ENCODE measurements at places on chromosomes 3 and 15.

GRCh38 chr15:72554471-72555425, 80.6 kb downstream of the ARIH1 start:
- H3K27ac ChIP-seq = peak overlapping the region; percentile 44
- H3K4me3 ChIP-seq = no peak overlapping the region
- peaks cover 26% of the 10 kb centered on the region for H3K4me1 ChIP-seq

- no peak for DNase-seq
- no peaks in the 10 kb centered on the region for H3K36me3 ChIP-seq
- H3K27me3 ChIP-seq = peaks cover 20% of the 10 kb centered on the region
- H3K27ac ChIP-seq = no peak overlapping the region
Observed at GRCh38 chr3:53401154-53401553, 53.8 kb upstream of the DCP1A start.

DNA sequence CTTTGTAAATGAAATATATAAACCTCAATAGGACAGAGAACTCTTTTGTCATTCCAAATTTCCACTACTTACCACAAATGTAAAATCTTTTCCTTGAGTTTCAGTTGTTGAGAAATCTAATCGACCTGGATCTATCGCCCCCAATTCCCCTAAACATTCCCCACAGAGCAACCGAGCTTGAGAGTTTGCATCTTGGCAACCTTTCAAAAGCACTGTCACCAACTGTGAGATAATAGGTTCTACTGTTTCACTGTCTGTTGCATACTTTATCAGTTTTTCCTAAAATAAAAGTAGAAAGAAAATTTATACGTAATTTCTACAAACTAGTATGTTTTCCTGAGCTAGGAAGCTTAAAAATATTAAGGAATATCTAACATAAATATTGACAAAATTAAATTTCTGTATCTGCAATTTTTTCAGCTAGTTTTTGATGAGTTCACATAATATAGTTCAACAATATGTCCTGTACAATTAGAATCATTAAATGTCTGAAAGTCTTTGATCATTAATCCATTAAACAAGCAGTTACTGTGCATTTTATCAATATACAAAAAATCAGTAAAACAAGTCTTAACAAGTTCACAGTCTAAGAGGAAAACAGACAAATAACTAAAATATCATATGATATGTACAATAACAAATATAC, 54.5 kb downstream of the ATR start:
- no peaks in the 10 kb centered on the region for H3K4me1 ChIP-seq
- peaks cover 42% of the 10 kb centered on the region for H3K36me3 ChIP-seq
- no peaks in the 10 kb centered on the region for H3K27me3 ChIP-seq
- no peak for DNase-seq
- H3K27ac ChIP-seq = peak overlapping the region; percentile 49

- DNase-seq = no peak
- no peaks in the 10 kb centered on the region for H3K36me3 ChIP-seq
- H3K27ac ChIP-seq = no peak overlapping the region
- no peaks in the 10 kb centered on the region for H3K4me1 ChIP-seq
- H3K27me3 ChIP-seq = peaks cover 8% of the 10 kb centered on the region
- no peak overlapping the region for H3K4me3 ChIP-seq
Observed at GRCh38 chr15:71275098-71275497, 159.8 kb downstream of the THSD4 start.

DNA sequence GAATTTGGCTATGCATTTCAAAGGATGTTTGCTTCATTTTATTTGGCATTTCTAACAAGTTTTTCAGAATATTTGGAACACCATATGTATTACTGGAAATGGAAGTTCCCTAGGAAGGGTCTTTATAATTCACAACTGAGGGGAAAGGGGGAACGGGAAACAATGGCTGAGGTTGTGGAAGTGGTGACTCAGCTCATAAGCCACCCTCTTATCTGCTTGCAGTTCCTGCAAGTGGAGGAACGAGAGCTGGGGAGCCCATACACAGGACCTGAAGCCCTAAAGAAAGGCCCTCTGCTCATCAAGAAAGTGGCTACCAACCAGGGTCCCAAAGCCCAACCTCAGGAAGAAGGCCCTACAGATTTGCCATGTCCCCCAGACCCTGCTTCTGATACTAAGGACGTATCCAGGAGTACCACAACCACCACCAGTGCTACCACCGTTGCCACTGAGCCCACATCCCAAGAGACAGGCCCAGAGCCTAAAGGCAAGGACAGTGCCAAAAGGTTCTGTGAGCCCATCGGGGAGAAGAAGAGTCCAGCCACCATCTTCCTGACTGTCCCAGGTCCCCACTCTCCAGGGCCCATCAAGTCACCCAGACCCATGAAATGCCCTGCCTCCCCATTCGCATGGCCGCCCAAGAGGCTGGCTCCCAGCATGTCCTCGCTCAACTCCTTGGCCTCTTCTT, 37.9 kb downstream of the ESYT3 start:
- DNase-seq = no peak
- H3K4me1 ChIP-seq = no peaks in the 10 kb centered on the region
- no peaks in the 10 kb centered on the region for H3K27me3 ChIP-seq
- H3K4me3 ChIP-seq = no peak overlapping the region

GRCh38 chr15:22936577-22937472, 43.3 kb downstream of the CYFIP1 start:
- peaks cover 4% of the 10 kb centered on the region for H3K4me1 ChIP-seq
- no peak for DNase-seq
- H3K4me3 ChIP-seq = no peak overlapping the region
- no peak overlapping the region for H3K27ac ChIP-seq
- H3K36me3 ChIP-seq = no peaks in the 10 kb centered on the region

DNA sequence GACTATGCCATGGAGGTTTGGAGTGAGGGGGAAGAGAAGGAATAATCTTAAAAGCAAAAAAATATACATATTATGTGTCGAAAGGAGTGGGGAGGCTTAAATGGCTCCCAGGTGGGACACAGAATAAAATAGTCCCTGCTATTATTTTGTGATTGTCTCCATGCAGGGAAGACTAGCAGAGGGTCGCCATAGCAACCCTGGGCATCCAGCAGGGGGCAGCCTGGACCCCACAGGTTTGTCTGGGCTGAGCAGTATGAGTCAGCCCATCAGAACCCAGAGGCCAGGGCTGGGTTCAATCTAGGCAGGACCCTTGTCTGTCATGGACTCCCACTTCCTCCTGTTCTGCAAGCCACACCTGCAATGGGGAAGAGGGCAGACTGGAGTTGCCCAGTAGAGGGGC, 17.6 kb upstream of the LINGO1 start:
- no peak for DNase-seq
- no peak overlapping the region for H3K27ac ChIP-seq
- H3K27me3 ChIP-seq = peaks cover 15% of the 10 kb centered on the region
- H3K4me1 ChIP-seq = no peaks in the 10 kb centered on the region
- no peaks in the 10 kb centered on the region for H3K36me3 ChIP-seq
- H3K4me3 ChIP-seq = no peak overlapping the region

DNA sequence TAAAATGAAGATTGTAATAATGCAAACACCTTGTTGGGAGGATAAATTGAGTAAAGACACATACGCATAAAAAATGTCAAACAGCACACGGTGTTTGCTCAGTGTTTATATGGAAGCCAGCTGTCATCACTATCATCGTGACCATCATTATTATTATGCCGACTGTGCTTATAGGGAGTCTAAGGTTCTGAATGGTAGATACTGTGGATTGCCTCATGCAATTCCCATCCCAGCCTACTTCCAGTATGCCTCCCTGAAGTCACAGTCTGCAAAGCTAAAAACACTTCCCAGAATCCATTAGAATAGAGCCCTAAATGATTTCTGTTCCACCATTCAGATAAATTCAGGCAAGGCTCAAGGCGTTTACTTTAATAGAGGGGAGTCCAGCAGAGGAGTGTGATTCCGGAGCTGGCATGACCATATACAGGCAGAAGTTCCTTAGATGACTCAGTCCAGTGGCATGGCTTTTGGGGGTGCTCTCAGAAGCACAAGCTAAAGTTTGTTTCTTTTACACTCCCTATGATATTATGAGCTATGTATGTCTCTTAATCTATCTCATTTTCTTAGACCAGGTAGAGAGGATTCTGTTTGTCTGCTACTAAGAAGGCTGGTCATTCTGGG, 148.7 kb downstream of the MEX3B start:
- DNase-seq = no peak
- no peak overlapping the region for H3K4me3 ChIP-seq
- H3K36me3 ChIP-seq = peaks cover 4% of the 10 kb centered on the region
- H3K27me3 ChIP-seq = peaks cover 3% of the 10 kb centered on the region
- H3K4me1 ChIP-seq = no peaks in the 10 kb centered on the region

- H3K4me3 ChIP-seq = no peak overlapping the region
- H3K27ac ChIP-seq = no peak overlapping the region
- H3K36me3 ChIP-seq = peaks cover 9% of the 10 kb centered on the region
Observed at GRCh38 chr15:79960502-79961212, 10.3 kb downstream of the BCL2A1 start.

DNA sequence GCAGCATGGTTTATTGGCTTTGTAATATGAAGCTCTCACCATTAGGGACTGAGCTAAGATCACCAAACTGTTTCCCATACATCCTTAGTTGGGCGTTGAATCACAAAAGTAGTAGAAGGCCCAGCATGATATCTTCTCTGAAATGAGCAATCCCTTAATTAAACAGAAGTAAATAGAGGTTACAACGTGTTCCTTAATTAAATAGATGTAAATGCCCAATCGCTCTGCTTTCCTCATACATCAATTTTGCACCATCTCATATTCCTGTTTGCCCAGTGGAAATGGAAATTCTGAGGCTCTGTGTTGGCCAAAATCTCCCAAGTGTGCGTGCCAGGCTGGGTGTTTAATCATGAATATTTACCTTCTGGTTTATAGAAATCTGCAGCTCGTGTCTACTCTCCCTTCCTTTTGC, 107.4 kb upstream of the FOXB1 start:
- no peaks in the 10 kb centered on the region for H3K4me1 ChIP-seq
- DNase-seq = no peak
- H3K4me3 ChIP-seq = no peak overlapping the region
- no peaks in the 10 kb centered on the region for H3K36me3 ChIP-seq

GRCh38 chr3:111758642-111759041, 100.4 kb upstream of the PHLDB2 start:
- no peak for DNase-seq
- no peaks in the 10 kb centered on the region for H3K27me3 ChIP-seq
- H3K36me3 ChIP-seq = peaks cover 4% of the 10 kb centered on the region
- H3K27ac ChIP-seq = no peak overlapping the region

- no peak overlapping the region for H3K27ac ChIP-seq
- no peak for DNase-seq
- no peaks in the 10 kb centered on the region for H3K27me3 ChIP-seq
- no peaks in the 10 kb centered on the region for H3K4me1 ChIP-seq
- no peaks in the 10 kb centered on the region for H3K36me3 ChIP-seq
Observed at GRCh38 chr3:47225310-47225906, 57.2 kb downstream of the KIF9 start.

DNA sequence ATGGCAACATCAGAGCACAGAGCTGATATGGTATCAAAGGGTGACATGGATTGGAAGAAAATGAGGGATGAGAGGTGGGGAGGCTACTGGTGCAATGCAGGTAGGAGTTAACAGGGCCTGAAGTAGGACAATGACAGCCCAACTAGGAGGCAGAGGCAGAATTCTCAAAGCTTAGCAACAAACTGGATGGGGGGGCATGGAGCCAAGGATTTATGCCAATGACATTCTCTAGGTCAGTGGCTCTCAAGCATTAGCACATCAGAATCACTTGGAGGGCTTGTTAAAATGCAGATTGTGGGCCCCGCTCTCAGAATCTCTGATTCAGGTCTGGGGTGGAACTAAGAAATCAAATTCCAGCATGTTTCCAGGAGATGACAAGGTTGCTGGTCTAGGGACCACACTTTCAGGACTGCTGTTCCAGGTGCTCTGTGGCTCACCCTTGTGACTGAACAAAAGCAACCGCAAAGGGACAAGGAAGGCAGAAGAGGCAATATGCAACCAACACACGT, 98.0 kb upstream of the TNIK start:
- H3K36me3 ChIP-seq = no peaks in the 10 kb centered on the region
- DNase-seq = no peak
- H3K27ac ChIP-seq = no peak overlapping the region
- H3K27me3 ChIP-seq = no peaks in the 10 kb centered on the region

DNA sequence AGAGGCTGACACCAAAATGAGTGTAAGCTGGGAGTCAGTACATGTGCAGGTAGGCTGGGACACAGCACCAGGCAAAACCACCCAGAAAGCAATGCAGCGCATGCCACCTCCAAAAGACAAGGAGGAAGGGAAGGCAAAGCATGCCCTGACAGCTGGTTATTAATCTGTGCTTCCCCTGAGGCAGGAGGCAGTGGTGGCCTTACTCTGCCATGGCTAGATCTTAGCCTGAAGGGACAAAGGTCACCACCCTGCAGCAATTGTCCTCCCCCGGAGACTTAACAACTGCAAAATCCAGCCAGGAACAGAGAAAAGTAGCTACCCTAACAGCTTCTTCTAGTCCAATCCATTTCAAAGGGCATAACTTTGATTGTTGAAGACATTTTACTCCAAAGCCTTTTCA, 73.7 kb downstream of the PLD1 start:
- H3K4me3 ChIP-seq = no peak overlapping the region
- H3K36me3 ChIP-seq = no peaks in the 10 kb centered on the region
- H3K4me1 ChIP-seq = no peaks in the 10 kb centered on the region
- H3K27me3 ChIP-seq = peaks cover 2% of the 10 kb centered on the region

- H3K36me3 ChIP-seq = peaks cover 4% of the 10 kb centered on the region
- no peak overlapping the region for H3K27ac ChIP-seq
- DNase-seq = no peak
- H3K4me3 ChIP-seq = no peak overlapping the region
- H3K27me3 ChIP-seq = no peaks in the 10 kb centered on the region
Observed at GRCh38 chr3:187982142-187982541, 171.8 kb upstream of the LPP start.

DNA sequence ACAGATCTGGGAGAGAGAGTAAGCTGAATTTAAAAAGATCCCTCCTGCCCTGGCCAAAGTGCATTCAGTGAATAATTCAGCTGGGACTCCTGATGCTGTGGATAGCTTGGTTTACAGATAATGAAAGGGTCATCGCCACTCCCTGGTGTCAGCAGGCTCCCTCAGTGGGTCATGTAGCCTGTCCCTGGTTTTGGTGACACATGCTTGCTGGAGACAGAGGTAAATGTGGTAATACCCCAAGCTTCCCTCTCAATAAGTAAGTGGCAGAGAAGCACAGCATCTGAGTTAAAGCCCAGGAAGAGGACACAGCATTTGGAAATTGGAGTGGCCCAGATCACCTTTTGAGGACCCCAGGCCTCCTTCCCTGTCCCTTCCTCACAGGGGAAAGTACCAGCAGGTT, 1.8 kb downstream of the TMEM115 start:
- peaks cover 42% of the 10 kb centered on the region for H3K4me1 ChIP-seq
- no peak for DNase-seq
- no peaks in the 10 kb centered on the region for H3K27me3 ChIP-seq
- H3K27ac ChIP-seq = peak overlapping the region; percentile 77

DNA sequence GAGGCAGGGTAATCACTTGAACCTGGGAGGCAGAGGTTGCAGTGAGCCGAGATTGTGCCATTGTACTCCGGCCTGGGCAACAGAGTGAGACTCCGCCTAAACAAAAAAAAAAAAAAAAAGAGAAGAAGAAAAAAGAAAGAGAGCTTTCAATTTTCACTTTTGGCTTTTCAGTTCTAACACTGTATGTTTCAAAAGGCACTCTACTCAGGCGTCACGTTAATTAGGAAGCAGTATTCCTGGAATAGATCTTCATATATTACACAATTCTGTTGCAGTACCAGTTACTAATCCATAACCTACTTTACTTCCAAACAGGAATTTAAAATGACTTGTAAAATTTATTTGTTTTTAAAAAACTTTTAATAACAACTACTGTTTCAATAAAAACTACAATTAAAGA, 131.7 kb upstream of the PLXND1 start:
- peaks cover 15% of the 10 kb centered on the region for H3K4me1 ChIP-seq
- no peaks in the 10 kb centered on the region for H3K36me3 ChIP-seq
- H3K27ac ChIP-seq = no peak overlapping the region
- no peak for DNase-seq

Measured in naive thymus-derived CD8-positive, alpha-beta T cell (primary cell).